Activated CD8-positive, alpha-beta memory T cell treated with anti-CD3 and anti-CD28 coated beads, Interleukin-2, amount 10 ng/mL, durations not matched to agents 7 days and 5 days (primary cell): ENCODE measurements at places on chromosomes 3 and 15.

DNA sequence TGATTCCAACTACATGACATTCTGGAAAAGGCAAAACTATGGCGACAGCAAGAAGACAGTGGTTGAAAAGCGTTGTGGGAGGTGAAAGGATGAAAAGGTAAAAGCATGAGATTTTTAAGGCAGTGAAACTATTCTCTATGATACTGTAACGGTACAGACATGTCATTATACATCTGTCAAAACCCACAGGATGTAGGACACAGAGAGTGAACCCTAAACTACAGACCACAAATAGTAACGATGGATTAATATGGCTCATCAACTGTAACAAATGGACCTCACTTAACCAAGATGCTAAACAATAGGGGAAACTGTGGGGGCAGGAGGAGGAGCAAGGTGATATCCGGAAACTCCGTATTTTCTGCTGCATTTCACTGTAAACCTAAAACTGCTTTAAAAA is 39.1 kb downstream of the MYO9A start:
- H3K4me1 ChIP-seq = peaks cover 15% of the 10 kb centered on the region
- H3K27me3 ChIP-seq = no peaks in the 10 kb centered on the region
- peak overlapping the region; percentile 5 for H3K4me3 ChIP-seq
- DNase-seq = peak; percentile 42
- H3K36me3 ChIP-seq = peaks cover 8% of the 10 kb centered on the region

- H3K27ac ChIP-seq = no peak overlapping the region
- H3K27me3 ChIP-seq = no peaks in the 10 kb centered on the region
- no peaks in the 10 kb centered on the region for H3K36me3 ChIP-seq
- no peak overlapping the region for H3K4me3 ChIP-seq
- peaks cover 23% of the 10 kb centered on the region for H3K4me1 ChIP-seq
- no peak for DNase-seq
Measured at GRCh38 chr3:112746675-112747280, 99.9 kb downstream of the CD200R1L start.

- H3K4me3 ChIP-seq = no peak overlapping the region
- H3K27me3 ChIP-seq = no peaks in the 10 kb centered on the region
- H3K27ac ChIP-seq = no peak overlapping the region
Measured at GRCh38 chr15:61946778-61947177, 113.5 kb downstream of the VPS13C start.

- H3K4me1 ChIP-seq = no peaks in the 10 kb centered on the region
- H3K4me3 ChIP-seq = no peak overlapping the region
- H3K27me3 ChIP-seq = no peaks in the 10 kb centered on the region
- H3K27ac ChIP-seq = no peak overlapping the region
- DNase-seq = no peak
Measured at GRCh38 chr3:65861718-65862117, 177.0 kb downstream of the MAGI1 start.

DNA sequence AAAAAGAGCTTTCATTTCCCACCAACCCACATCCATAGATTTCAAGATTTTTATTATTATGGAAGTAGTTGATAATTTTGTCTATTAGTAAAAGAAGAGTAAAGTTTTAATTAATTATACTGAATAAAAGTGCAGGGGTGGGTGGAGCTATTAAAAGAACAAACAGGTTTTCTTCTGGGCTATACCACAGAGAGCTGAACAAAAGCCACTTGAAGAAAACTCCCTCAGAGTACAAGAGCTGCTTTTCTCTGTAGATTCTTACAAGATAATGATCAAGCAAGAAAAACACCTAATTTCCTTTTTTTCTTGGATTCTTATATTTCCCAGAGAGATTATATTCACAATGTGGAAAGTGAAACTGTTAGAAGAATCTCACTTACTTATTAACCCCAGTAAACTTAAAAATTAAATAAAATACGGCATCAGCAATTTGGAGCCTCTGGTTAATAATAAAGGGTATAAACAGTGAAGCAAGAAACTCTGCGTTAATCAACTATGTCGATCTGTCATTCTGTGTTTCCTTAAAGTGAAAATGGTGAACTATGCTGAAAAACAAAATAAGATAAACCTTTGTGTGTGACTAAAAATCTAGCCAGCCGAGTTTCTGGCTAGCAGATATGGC is 84.9 kb downstream of the THBS1 start:
- DNase-seq = no peak
- H3K36me3 ChIP-seq = no peaks in the 10 kb centered on the region
- H3K4me3 ChIP-seq = no peak overlapping the region
- H3K27me3 ChIP-seq = peaks cover 10% of the 10 kb centered on the region
- peaks cover 2% of the 10 kb centered on the region for H3K4me1 ChIP-seq

DNA sequence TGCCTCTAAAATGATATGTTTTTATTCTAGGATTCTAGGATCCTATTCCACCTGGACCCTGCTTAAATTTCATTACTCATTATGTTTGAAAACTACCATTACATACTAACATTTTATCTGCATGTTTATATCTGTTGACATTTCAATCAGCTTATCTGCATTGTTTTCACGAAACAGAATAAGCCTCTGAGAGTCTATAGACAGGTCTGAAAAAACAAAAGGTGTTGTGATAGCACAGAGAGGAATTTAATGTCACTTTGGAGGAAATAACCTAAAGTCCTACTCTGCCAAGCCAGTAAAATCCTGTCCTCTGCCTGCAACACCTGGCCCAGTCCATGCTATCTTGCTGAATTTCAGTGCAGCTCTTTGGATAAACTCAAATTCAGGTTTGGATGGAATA is 315.2 kb downstream of the ZBTB20 start:
- peaks cover 2% of the 10 kb centered on the region for H3K4me1 ChIP-seq
- no peaks in the 10 kb centered on the region for H3K27me3 ChIP-seq
- no peak overlapping the region for H3K27ac ChIP-seq
- no peaks in the 10 kb centered on the region for H3K36me3 ChIP-seq
- no peak for DNase-seq
